CD8-positive, alpha-beta memory T cell (primary cell): ENCODE measurements at places on chromosomes 2 and 18. TPM values are rescaled to one million over a fixed set of nuclear protein-coding genes. Genes with fewer than 3 reads are reported as not detected.

DNA sequence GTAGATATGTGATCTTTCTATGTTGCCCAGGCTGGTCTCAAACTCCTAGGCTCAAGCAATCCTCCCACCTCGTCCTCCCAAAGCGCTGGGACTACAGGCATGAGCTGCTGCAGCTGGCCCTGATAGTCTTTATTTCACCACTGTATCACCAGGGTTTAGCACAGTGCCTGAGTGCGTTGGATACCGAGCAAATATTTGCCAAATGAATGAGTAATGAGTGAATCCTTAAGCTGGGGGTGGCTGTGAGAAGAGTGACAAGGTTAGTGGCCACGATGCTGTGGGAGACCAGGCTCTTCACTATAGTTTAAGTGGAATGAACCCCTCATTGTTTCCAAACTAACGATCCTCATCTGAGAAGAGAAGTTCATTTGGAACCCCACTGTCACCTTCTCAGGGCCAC, 60.8 kb upstream of the FAM136A start:
- no peak overlapping the region for H3K4me3 ChIP-seq
- H3K4me1 ChIP-seq = no peaks in the 10 kb centered on the region
- no peak for DNase-seq
- H3K27ac ChIP-seq = no peak overlapping the region

- H3K4me1 ChIP-seq = no peaks in the 10 kb centered on the region
- DNase-seq = no peak
Measured at GRCh38 chr2:208673631-208674030, 267.0 kb downstream of the PTH2R start.

DNA sequence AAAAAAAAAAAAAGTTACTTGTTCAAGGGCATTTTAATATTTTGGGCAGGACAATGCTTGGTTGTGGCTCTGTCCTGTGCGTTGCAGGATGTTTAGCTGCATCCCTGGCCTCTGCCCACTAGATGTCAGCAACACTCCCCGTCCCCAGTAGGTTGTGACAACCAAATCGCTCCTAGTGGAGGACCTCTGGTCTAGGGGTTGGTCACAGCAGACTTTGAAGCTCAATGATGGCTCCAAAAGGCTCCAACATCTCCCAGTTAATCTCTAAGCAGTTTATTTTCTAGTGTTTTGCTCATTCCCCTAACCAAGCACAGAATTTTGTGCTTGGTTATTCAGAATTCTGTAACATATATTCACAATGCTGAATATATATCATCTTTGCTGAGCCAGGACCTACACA, 67.0 kb downstream of the CHRNA1 start:
- no peak overlapping the region for H3K4me3 ChIP-seq
- no peaks in the 10 kb centered on the region for H3K36me3 ChIP-seq
- DNase-seq = peak; percentile 70
- H3K27ac ChIP-seq = no peak overlapping the region
- H3K4me1 ChIP-seq = no peaks in the 10 kb centered on the region
- no peaks in the 10 kb centered on the region for H3K27me3 ChIP-seq

DIS3L2 gene
- total RNA-seq = 28.6 TPM

DNA sequence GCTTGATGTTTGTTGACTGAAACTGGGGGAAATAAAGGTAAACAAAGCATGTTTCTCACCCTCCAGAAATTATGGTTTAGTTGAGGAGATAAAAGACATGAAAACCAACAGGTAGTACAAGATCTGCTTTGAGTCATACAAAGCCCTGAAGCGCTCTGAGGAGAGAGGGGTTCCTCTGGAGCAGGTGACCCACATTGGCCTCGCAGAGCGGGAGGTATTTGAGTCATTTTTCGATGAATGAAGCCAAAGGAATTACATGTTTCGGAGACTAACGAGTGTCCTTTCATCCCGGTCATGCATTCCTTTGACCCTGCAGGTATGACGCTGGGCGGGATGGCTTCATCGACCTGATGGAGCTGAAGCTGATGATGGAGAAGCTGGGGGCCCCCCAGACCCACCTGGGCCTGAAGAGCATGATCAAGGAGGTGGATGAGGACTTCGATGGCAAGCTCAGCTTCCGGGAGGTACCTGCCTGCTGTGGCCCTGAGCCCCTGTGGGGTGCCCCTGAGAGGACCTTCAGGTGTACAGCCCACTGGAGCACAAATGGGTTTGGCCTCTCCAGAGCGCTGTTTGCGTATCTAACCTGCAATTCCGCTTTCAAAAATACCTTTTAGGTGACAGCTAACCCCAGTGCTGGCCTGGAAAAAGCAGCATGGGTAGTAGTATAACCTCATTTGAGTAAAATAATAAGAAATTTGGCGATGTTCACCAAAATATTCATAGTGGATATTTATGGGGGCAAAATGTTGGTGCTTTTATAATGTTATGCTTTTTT, 29.3 kb downstream of the EFHD1 start:
- H3K4me3 ChIP-seq = no peak overlapping the region
- no peaks in the 10 kb centered on the region for H3K36me3 ChIP-seq
- H3K4me1 ChIP-seq = no peaks in the 10 kb centered on the region
- DNase-seq = no peak

DNA sequence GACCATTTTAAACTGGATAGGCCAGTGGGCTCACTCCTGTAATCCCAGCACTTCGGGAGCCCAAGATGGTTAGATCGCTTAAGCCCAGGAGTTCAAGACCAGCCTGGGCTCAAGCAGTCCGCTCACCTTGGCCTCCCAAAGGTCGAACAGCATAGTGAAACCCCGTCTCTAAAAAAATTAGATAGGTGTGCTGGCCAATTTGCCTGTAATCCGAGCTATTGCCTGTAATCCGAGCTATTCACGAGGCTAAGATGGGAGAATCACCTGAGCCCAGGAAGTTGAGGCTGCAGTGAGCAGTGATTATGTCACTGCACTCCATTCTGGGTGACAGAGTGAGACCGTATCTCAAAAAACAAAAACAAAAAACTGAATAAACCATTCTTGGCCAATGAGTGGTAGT, 52.6 kb upstream of the EMILIN2 start:
- H3K27ac ChIP-seq = no peak overlapping the region
- H3K27me3 ChIP-seq = no peaks in the 10 kb centered on the region
- H3K4me3 ChIP-seq = no peak overlapping the region
- no peaks in the 10 kb centered on the region for H3K4me1 ChIP-seq
- H3K36me3 ChIP-seq = peaks cover 42% of the 10 kb centered on the region
- no peak for DNase-seq

GRCh38 chr2:84925336-84925723, 19.9 kb downstream of the TMSB10 start:
- H3K4me3 ChIP-seq = peak overlapping the region; percentile 81
- DNase-seq = no peak
- no peaks in the 10 kb centered on the region for H3K27me3 ChIP-seq

- peak; percentile 81 for DNase-seq
- no peaks in the 10 kb centered on the region for H3K27me3 ChIP-seq
- H3K4me1 ChIP-seq = peaks cover 62% of the 10 kb centered on the region
- H3K4me3 ChIP-seq = peak within 1 kb of the TSS; percentile 72
- no peaks in the 10 kb centered on the region for H3K36me3 ChIP-seq
- H3K27ac ChIP-seq = peak within 1 kb of the TSS; percentile 81
Measured at GRCh38 chr2:98731041-98731893, at the start of gene MGAT4A. Gene MGAT4A (minus strand): TSS chr2:98731132. CDS start chr2:98726332, 4,800 bp downstream.

DNA sequence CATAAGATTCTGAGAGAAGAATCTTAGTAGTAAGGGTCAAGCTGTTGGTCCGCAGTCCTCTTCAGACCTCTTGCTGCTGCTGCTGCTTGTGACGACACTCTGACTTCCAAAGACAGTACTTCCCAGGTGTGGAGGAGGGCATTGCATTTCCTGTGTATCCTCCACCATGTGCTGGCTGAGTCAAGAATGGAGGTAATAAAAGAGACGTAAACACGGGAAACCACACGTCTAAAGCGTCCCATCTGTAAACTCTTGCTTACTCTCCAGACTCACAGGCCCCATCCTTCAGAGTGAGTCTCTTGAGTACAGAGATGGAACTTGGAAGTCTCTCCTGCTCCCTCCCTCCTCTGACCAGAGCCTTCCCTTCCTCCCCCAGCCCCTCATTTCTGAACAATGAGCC, 25.6 kb downstream of the KLHL29 start:
- no peak for DNase-seq
- H3K27me3 ChIP-seq = no peaks in the 10 kb centered on the region
- H3K4me3 ChIP-seq = no peak overlapping the region
- H3K36me3 ChIP-seq = no peaks in the 10 kb centered on the region

DNA sequence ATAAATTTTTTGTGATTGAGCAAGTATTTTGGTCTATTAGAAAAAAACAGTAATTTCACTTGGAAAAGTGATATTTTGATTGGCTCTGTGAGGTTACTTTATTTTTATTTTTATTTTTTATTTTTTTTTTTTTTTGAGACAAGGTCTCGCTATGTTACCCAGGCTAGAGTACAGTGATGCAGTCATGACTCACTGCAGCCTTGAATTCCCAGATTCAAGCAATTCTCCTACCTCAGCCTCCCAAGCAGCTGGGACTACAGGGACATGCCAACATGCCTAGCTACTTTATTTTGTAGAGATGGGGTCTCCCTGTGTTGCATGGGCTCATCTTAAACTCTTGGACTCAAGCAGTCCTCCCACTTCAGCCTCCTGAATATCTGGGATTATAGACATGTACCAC, 60.9 kb upstream of the MGAT5 start:
- H3K36me3 ChIP-seq = no peaks in the 10 kb centered on the region
- no peaks in the 10 kb centered on the region for H3K27me3 ChIP-seq
- DNase-seq = no peak
- no peak overlapping the region for H3K27ac ChIP-seq
- H3K4me3 ChIP-seq = no peak overlapping the region

DNA sequence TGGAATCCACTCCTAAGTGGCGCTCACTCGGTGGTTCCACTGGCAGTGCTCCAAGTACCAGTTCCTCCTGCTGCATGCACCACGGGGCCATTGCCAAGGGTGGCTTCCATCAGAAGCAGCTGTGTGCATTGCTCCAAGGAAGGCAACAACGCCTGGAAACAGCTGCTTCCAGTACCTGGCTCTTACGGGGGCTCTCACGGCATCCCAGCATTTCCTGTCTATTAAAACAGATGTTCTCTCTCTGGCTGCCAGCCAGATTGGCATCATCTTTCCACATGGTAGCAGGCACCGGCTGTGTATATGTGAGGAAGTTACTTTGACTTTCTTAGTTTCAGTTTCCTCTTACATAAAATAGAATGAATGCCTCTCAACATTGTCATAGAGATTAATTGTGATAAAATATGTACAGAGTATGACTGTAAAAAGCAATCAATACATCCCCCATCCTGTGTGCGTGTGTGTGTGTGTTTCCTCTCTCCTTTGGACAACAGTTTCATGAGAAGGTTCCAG, 84.9 kb downstream of the CMPK2 start:
- H3K27me3 ChIP-seq = no peaks in the 10 kb centered on the region
- no peak for DNase-seq
- H3K4me3 ChIP-seq = no peak overlapping the region
- no peaks in the 10 kb centered on the region for H3K4me1 ChIP-seq
- no peaks in the 10 kb centered on the region for H3K36me3 ChIP-seq

GRCh38 chr2:88355486-88355885, 97.0 kb downstream of the FOXI3 start:
- DNase-seq = no peak
- no peaks in the 10 kb centered on the region for H3K4me1 ChIP-seq
- no peak overlapping the region for H3K27ac ChIP-seq
- H3K27me3 ChIP-seq = no peaks in the 10 kb centered on the region

DNA sequence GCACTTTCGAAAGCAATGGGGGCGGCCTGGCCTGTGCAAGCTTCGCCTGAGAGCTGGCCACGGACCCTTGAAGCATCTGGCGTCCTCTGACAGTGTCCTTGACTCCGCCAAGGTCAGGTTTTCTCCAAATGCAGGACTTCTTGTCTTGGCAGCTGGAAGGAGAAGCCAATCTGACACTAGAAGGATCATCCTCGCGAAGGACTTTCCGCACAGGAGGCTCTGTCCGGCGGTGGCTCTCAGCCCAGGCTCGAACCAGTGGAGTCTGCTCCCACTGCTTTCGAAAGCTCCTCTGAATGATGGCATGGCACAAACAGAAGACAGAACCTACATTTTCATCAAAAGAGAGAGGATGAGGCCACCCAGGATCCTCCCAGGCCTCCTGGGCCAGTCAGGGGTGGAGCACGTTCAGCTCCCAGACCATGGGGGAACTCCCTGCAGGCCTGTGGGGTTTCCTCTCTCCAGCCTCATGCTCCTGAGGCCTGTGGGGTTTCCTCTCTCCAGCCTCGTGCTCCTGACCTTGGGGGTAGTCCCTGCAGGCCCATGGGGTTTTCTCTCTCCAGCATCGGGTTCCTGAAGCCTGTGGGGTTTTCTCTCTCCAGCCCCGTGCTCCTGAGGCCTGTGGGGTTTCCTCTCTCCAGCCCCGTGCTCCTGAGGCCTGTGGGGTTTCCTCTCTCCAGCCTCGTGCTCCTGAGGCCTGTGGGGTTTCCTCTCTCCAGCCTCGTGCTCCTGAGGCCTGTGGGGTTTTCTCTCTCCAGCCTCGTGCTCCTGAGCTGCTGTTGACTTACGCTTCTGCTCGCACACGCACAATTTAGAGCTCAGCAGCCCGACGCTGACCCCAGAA, 396.5 kb upstream of the SALL3 start:
- no peak overlapping the region for H3K4me3 ChIP-seq
- no peak for DNase-seq
- H3K27ac ChIP-seq = no peak overlapping the region
- no peaks in the 10 kb centered on the region for H3K27me3 ChIP-seq
- H3K4me1 ChIP-seq = no peaks in the 10 kb centered on the region

DNA sequence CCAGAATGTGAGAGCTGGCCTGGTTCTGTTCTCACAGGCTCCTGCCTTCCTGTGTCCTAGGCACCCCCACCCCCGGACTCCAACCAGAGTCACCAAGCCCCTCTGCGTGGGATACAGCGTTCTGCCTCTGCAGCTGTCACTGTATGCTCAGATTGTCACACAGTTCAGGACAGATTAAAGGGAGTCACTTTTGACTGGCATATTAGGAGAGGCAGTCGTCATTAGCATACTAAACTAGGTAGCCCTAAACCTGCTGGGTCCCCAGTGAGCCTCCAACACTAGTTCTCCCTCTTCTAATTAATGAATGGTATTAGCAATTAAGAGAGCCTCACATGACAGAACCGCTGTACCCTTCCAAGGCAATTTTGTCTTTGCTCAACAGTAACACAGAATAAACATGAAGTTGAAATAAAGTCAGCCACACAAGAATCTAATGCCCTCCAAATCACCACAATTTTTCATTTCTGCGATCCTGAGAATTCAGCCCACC, 340.2 kb downstream of the CMPK2 start:
- no peak overlapping the region for H3K4me3 ChIP-seq
- no peaks in the 10 kb centered on the region for H3K36me3 ChIP-seq
- no peak for DNase-seq
- H3K27me3 ChIP-seq = no peaks in the 10 kb centered on the region
- H3K4me1 ChIP-seq = no peaks in the 10 kb centered on the region
